H7 (cell line): ENCODE measurements at places on chromosomes 5 and 9.

DNA sequence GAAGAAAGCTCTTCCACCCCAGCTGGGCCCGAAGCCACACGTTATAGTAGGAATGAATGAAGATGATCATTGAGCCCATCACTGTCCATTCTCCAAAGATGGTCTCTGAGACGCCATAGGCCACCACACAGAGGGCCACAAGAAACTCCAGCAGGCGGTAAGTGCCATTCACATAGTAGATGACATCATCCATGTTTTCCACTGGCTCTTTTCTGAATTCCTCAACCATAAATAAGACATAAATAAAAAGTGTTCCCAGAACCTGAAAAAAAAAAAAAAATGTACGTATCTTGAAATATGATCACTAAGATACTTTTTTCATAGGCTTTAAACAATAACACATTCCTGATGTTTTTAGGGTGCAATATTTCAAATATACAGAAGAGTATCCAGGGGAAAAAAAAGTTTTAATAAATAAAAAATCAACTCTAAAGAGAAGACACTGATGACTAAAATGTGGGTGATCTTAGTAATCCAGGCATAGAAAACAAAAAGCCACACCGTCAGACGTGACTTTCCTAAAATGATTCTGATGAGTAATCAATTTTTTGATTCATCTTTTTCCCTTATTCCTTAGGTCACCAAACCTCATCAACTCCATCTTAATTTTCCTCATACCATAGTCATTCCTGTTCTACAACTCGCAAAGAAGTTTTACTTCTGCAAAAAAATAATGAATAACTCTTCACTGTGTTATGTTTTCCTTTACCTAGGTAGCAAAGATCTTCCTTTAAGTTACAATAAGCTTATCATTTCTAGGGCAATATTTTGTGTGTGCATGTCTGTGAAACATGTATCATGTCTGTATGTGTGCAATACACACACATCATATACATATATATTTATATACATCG is 47.8 kb downstream of the RNF145 start:
- DNase-seq: no peak

GRCh38 chr5:170357955-170358444 is 31.2 kb downstream of the KCNMB1 start:
- no peak for DNase-seq

GRCh38 chr5:97089149-97089801 is 53.1 kb downstream of the LIX1 start:
- no peak for DNase-seq

GRCh38 chr5:98768160-98768959 is 5.1 kb upstream of the RGMB start:
- peak; percentile 76 for DNase-seq
